Activated CD8-positive, alpha-beta memory T cell treated with anti-CD3 and anti-CD28 coated beads, Interleukin-2, amount 50 U/mL, for 48 hours (primary cell): ENCODE measurements at places on chromosomes 12 and 14.

DNA sequence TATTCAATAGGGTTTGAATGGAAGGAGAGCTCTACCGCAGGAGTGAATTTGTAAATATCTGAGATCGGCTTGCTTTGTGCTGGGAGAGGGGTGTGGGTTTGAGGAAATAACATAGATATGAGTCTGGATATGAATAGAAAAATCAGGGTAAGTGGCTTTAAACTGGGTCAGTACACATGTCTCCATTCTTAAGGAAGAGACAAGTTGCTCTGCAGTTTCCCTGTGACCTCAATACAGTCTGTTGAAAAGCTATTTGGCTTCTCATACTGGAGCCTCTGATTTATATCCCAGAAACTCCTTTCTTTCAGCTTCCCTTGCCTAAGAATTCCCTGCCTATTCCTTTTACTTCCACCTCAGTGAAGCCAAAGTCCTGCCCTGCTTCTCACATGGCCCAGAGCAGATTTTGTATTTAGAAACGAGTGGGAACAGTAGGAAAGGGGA lies 153.5 kb upstream of the ATF7IP start:
- no peak for DNase-seq

GRCh38 chr14:93707475-93707874 lies 80.8 kb downstream of the PRIMA1 start:
- DNase-seq, result no peak

DNA sequence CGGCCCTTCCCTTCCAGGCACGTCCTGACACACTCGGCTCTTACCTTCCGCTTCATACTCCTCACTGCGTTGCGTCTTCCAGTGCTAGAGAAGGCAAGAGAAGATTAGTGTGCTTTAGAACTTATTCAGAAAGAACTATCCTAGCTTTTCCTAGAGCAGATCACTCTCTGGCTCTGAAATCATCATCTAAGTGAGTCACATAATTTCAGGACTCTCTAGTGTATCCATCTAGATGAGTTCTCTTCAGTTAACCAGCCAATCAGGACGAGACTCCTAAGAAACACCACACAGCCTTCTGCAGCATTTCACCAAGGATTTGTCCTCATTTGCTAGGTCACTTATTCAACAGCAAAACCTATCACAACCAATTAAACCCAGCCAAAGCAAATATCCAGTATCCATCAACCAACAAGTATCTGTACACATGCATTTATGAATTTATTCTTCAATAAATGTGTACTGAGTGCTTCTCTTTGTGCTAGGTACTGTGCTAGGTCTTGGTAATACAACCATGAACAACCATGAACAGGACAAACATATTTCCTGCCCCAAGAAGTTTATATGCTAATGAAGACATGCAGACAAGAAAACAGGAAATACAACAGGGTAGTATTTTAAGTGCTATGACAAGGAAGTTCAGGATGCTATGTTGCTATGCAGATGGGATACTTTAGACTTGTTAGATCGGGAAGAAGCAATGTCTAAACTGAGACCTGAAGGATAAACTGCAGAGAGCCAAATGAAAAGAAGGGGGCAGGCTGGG lies 52.1 kb downstream of the NIN start:
- no peak for DNase-seq

GRCh38 chr12:46493150-46493833 lies 120.7 kb upstream of the SLC38A2 start:
- DNase-seq, result no peak

DNA sequence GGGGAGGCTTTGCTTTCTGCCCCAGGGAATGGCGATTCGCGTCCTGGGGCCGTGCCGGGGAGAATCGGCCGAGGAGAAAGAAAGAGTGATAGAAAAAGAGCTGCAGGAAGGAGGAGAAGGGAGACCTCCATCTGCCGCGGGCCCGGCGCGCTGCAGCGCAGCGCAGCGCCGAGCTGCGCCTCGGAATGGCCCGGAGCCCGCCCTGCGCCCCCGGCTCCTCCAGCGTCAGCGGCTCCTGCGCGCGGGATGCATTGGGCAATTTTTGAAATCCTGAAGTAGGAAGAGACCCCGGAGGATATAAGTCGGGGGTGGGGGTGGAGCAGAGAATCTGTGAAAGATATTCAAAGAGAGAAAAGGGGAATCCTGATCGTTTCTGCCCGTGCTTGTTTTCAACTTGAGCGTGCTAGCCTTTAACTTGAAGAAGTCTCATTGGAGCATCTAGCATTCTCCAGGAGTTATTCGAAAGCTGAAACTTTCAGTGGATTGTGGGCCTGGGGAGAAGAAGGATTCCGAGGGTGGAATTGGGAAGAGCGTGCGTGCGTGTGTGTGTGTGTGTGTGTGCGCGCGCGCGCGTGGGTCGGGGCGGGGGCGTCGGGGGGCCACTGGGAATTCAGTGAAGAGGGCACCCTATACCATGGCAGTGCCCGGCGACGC lies 441 bp downstream of the PDE3A start:
- DNase-seq, result peak; percentile 51

DNA sequence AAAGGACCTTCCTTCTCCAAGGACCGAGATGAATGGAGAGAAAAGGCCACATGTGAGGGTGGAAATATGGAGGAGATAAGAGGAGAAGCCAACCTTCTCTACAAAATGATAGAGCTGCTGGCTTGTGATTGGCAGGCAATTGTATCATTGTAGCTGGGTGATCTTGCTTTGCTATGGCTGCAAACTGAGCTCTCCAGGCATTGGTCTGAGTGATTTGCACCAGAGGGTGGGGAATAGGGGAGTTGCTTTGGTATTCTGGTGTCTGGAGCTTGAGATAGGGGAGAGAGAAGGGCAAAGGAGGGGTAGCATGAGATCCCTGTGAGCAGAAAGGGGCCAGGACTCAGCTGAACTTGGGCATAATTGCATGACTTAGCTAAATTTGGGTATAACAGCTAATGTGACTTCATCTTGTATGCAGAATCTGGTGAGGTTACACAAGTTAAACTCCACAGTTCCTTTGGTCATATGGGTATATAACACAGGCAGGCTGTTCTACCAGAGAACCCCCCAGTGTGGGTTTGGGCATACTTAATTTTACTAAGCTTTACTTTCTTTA lies 72.0 kb downstream of the FOS start:
- no peak for DNase-seq

- DNase-seq, result no peak
These were observed 72.7 kb downstream of the DYRK2 start for GRCh38 chr12:67721248-67721647.
